KBM-7 (cell line): ENCODE measurements at places on chromosomes 1 and 21.

GRCh38 chr1:114231301-114231700 lies 77.6 kb upstream of the SYT6 start:
- no peak for DNase-seq

GRCh38 chr1:145982010-145982723 lies 14.2 kb downstream of the TXNIP start:
- DNase-seq: no peak

DNA sequence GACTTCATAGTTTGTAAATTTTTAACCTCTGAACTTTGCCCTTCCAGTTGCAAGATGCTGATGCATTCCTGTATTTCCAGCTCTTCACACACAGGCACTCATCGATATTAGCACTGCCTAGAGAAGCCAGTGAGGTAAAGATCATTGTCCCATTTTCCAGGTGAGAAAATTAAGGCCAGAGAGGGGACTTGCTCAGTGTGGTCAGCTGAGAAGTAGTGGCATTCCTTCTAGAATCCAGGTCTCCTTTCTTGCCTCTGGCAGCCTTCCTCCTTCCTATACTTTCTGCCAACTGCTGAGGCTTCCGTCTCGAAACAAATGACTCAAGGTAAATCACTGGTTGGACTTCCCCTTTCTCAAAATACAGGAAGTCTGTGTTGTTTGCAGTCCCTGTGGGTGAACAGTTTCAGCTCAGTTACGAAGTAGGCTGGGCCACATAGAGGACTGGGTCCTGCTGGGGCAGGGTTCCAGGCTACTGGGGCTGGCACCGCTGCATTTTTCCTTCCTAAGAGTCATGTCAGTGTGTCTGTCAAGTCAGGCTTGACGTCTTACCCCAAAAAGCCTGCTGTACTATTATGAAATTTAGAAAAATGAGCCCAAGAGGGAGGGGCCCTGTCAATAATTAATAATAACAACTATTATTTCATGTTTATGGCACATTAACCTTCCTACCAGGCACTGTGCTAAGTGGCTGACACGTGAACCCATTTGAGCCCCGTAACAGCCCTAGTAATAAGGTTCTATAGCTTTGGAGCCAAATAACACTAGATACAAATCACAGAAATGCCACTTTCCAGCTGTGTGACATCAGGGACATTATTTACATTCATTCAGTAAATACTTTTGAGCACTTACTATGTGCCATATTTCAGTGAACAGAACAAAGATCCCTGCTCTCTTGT lies 16.6 kb upstream of the RNF19B start:
- DNase-seq: peak; percentile 91

DNA sequence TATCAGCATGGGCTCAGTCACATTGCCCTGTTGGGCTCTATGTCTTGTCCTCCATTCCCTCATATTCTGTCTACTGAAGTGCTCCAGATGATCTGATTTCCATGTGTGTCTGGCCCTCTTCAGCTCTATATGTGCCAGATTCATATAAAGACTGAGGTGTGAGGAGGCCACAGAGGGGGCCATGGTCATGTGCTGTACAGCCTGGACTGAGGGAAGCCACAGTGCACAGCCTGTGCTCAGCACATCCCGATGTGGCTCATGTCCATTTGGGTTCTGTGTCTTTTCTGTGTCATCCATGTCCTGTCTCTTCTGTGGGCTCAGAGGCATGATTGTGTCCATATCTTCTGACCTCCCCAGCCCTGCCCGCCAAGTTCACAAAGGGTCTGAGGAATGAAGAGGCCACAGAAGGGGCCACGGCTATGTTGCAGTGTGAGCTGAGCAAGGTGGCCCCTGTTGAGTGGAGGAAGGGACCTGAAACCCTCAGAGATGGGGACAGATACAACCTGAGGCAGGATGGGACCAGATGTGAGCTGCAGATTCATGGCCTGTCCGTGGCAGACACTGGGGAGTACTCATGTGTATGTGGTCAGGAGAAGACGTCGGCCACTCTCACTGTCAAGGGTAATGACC lies 97.0 kb downstream of the OBSCN start:
- no peak for DNase-seq

DNA sequence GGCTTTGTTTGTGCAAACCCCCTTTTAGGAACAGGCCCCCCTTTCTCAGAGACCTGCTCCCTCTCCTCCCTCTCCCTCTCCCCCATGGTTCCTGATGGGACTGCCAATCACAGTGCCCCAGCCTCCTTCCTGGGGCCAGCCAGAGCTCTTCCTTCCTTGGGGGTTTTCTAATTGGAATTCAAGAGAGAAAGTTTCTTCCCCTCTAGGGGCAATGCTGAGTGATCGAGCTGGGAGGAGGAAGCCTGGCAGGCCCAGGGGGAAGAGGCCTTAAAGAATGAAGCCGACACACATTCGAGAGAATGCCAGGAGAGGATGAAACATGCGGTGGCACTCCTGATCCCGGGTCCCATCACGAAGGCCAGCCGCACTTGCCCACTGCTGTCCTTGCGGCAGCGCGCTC lies 21.3 kb upstream of the COL16A1 start:
- no peak for DNase-seq

DNA sequence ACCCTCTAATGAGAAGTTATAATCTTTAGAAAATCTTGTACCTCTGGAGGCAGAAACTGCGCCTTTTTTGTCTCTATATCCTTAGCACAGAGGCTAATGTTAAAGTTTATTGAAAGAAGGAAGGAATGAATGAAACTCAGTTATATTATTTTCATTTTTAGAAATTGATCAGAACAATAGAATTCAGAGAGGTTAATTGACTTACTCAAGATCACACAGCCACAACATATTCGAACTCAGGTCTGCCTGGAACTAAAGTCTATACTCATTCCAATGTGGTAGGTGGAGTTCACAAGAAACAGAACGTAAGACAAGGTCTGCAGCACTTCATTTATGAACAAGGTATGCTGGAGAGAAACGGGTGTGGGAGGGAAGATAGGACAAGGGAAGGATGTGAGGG lies 23.0 kb upstream of the ITPKB start:
- DNase-seq: no peak

DNA sequence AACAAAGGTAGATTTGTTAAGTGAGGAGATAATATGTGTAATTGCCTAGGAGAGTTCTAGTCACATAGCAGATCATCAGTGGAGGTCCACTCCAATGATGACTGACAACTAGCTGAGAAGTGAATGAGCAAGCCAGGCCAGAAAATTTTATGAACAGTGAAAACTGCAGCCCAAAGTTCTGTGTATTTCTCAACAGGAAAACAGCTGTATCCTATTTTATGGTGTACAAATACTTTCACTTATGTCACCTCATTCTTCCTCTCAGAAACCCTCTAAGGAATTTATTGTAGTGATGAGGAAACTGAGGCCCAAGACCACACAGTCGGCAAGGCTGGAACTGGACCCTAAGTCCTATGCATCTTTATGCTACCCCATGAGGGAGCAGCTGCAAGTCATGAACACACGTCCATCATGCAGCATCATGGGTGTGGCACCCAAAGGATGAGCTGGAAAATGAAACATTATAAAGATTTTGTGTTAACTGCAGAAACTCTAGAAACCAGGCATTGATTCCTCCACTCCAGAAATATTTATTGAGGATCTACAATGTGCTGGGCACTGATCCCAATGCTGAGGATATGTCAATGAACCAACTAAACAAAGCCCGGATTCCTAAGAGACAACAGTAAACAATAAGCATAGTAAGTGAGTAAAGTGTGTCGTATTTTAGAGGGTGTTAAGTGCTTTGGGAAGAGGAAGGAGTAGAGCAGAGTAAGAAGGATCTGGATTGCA lies 99.5 kb upstream of the DUSP10 start:
- no peak for DNase-seq

- DNase-seq: no peak
Measured at GRCh38 chr1:60571811-60572210, 498.2 kb upstream of the C1orf87 start.

- DNase-seq: no peak
Measured at GRCh38 chr1:17213148-17213781, 8.3 kb downstream of the PADI1 start.

- DNase-seq: no peak
Measured at GRCh38 chr1:79215311-79215710, 208.8 kb upstream of the ADGRL4 start.

- DNase-seq: no peak
Measured at GRCh38 chr1:240528591-240528990, 83.4 kb downstream of the GREM2 start.

DNA sequence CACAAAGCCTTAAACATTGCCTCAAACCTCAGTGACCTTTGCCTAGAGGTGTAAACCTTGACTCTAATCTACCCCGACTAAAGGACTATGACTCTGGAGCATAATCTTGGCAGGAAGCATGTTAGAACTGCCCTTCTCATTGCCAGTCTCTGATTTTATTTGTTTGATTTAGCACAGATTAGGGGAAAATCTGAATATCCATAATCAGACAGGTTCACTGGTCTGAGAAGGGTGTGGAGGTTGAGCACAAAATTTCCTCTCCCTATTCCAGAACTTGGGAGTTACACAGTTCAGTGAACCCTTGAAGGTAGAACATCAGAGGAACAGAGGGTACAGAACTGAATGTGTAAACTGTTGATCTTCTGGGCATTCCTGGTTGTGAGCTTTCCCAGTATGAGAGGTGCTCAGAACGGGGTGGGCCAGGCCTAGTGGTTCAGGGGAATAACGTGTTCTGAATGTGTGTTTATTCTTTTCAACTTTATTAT lies 8.3 kb upstream of the PSMB4 start:
- no peak for DNase-seq

GRCh38 chr1:161131523-161132409 lies 701 bp downstream of the DEDD start:
- no peak for DNase-seq

- peak; percentile 82 for DNase-seq
Measured at GRCh38 chr1:64823691-64824476, 79.0 kb downstream of the RAVER2 start.

DNA sequence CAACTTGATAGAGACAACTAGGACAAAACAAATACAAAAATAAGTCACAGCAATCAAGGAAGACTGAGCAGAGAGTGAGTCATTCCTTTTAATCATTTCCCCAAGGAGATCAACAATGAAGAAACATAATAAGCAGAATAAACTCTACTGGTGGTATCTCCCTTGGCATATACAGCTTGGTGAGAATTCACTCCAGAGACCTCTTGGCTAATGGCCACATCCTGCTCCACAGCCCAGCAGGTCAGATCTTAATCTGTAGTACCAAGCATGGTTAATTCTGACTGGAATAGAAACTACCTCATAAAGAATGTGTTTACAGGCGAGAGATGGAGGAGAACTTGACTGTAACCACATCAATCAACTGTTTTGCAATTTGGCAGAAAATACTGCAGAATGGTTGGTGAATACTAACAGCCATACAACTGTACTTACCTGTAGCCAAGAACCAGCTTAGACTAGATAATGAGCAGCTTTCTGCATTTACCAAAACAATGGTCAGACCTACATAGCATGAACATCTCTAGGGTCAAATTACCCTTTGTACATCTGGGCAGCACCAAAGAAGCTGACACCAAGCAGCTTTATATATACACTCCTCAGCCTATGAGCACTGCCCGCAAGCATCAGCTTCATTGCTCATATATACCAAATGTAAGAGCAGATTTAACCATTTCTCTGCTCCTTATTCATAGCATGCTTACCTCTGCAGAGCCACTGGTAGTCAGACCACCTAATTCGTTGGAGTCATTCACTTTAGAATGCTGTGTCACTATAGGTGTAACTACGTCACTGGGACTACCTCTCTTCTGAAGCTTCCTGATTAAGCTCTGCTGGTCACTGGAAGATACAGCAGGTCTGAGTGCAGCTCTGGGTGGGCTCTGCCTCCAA lies 51.0 kb downstream of the KIAA0319L start:
- peak; percentile 5 for DNase-seq

GRCh38 chr1:235018161-235018560 lies 110.5 kb downstream of the TOMM20 start:
- no peak for DNase-seq

GRCh38 chr21:15659753-15660422 lies 69.9 kb upstream of the USP25 start:
- DNase-seq: no peak

GRCh38 chr1:153490272-153491051 lies 30.0 kb upstream of the S100A7 start:
- no peak for DNase-seq

DNA sequence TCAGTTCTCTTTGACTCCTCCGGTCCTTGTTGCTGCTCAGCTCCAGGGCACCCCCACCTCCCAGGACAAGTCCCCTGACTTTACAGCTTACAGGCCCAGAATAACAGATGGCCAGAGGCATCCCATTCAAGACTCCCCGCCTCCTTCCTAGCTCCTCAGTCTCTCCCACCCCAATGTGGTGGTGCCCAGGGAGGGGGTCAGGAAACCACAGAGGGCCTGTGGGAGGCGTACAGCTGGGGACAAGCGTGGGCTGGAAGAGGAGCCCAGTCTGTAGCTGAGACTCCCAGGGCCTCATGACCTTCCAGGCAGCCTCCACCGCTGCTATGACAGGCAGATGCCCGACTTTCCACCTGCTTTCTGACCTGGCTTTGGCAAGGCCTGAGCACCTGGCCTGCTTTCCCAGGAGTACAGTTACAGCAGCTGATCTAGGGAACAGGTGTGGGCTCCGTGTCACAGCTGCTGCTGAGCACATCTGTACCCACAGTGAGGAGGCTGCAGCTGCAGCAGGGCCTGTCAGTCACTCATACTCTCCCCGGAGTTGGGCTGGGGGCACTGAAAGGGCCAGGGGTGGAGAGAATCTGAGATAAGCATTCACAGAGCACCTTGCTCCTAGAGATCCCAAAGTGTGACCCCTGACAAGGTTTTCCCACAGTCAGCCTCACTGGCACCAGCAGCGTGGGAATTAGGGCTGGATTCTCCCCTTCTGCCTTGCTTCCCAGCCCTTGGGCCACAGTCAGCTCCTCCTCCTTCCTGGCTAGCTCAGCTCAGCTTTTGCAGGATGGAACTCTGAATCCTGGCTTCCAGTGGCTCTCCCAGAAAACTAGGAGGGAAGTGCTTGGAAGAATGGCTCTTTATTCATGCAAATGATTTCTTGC lies 7.1 kb upstream of the NAV1 start:
- DNase-seq: peak; percentile 67

DNA sequence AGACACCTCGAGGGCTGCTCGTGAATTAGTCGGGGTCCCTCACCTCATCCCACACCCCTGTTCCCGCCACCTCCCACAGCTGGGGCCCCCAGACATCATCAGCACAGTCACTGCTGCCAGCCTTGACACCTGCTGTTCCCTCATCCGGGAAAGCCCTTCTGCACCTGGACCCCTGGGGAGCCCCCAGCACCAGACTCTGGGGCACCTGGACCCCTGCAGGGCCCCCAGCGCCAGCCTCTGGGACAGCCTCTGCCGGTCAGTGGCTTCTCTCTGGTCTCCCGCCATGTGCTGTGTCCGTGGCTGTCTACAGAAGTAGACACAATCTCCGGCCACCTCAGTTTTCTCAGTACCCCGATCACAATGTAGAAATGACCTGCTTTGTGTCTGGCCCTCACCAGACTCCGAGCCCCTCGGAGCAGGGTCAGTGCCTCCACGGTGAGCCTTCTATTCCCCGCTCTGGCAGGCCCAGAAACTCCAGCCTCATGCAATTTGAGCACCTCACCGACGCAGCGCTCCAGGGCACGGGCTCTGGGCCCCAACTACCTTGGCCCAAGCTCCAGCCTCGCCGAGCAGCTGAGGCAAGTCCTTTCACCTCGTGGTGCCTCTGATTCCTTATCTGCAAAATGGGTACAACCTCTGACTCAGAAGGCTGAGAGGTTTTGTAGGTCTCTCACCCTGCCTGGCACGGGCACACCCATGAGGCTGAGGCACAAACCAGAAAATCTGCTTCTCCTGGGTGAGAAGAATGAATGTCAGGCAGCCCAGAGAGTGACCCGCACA lies 84.7 kb downstream of the RIPK4 start:
- no peak for DNase-seq

GRCh38 chr1:167668108-167668507 lies 38.1 kb downstream of the RCSD1 start:
- no peak for DNase-seq
